ENCODE measurements at places on chromosomes 16 and 17.

GRCh38 chr16:56830669-56831068 is 34.3 kb upstream of the SLC12A3 start:
- DNase-seq = no peak

DNA sequence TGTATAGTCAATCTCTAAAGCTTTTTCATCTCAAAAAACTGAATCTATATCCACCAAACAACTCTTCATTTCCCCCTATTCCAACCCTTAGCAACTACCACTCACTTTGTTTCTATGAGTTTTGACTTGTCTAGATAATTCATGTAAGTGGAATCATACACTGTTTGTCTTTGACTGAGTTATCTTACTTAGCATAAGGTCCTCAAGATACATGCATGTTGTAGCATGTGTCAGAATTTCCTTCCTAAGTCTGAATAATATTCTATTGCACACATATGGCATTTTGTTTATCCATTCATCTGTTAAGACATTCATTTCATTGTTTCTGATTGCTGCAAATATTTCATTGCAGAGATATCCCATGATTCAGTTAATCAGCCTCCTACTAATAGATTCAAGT is 72.2 kb downstream of the SSH2 start:
- DNase-seq = no peak

DNA sequence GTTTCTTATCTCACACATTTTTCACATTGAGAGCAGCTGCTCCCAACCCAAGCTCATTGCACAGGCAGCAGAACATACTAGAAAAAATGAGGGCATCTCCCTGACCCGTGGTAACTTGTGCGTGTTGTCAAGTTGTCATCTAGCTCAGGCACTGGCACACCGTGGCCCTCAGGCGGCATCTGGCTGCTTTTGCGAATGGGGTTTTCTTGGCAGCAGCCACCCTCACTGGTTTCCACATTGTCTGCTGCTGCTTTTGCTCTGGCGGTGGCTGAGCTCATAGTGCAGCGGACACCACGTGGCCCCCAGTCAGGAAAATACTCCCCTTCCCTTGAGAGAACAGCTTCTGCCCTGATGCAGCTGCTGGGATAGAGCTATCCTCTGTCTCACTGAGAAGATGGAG is 9.4 kb upstream of the TEDC2 start:
- no peak for DNase-seq

GRCh38 chr17:64369007-64369893 is 21.4 kb downstream of the PECAM1 start:
- no peak for DNase-seq

DNA sequence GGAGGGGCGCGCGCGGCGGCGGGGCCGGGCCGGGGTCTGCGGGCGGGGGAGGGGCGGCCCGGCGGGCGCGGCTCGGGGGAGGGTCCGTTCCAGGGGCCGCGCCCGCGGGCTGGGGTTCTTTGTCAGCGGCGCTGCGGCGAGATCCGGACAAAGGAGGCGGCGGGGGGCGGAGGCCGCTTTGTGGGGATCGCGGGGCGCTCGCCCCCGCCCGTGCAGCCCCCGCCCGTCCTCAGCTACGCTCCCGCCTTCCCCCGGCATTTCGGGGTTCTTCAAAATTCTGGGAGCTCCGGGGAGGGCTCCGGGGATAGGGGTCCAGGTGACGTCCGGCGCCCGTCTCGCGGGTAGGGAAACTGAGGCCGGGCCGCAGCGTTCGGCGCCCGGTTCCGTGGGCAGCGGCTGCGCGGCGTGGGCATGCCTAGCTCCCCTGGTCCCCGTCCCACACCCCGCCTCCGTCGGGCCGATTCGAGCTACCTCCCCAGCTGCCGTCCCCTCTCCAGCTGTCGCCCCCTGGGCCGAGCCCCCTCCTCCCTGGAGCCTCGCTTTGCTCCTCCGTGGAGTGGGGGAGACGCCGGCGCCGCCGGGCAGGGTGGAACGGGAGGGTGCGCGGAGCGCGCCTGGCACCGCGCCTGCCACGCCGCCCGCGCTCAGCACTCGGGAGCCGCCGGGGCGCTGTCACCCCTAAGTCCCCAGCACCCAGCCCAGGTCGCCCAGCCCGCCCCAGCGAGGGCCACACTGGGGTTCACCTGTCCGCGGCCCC is 546 bp downstream of the SNN start:
- DNase-seq = no peak

GRCh38 chr16:30923554-30924075 is at the start of gene FBXL19:
TSS of gene FBXL19 (plus strand) at chr16:30923572. CDS start at chr16:30925755, 2,183 bp downstream.
- no peak for DNase-seq

- no peak for DNase-seq
Observed at GRCh38 chr16:71540-72401, 660 bp downstream of the RHBDF1 start.

DNA sequence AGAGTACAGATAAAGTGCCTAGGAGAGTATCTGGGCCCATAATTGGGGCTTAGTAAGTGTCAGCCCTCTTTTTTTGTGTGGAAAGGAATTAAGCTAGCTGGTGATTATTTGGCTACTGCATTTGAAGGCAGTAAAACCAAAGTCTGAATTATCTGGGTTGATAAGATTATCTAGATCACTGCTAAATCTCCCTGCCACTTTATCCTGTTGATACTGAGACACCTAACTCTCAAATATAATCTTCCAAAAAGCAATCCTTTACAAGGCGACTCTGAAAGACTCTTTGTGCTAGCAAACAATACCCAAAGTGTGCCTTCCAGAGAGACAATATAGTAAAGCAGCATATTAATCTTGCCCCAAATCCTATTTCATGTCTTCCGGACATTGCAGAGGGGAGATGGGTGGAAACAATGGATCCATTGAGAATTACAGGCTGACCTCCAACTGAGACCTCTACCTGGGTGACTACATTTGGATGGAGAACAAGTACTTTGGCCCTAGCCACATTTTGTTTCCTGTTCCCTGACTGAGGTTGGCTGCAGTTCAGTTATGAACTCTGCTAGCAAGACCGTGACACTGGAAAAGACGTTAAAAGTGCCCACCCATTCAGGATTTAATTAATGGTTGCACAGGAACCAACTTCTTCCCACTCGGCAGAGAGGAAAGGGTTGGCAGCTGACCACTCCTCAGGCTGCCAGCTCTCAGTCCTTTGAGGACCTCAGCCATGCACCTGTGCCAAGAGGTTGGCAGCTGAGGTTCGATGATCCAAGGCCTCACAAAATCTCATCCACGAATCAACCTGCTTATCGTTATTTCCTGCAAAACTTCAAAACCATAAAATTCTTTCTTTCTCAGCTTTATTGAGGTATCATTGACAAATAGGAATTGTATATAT is 72.6 kb downstream of the SYCE1L start:
- DNase-seq = no peak

DNA sequence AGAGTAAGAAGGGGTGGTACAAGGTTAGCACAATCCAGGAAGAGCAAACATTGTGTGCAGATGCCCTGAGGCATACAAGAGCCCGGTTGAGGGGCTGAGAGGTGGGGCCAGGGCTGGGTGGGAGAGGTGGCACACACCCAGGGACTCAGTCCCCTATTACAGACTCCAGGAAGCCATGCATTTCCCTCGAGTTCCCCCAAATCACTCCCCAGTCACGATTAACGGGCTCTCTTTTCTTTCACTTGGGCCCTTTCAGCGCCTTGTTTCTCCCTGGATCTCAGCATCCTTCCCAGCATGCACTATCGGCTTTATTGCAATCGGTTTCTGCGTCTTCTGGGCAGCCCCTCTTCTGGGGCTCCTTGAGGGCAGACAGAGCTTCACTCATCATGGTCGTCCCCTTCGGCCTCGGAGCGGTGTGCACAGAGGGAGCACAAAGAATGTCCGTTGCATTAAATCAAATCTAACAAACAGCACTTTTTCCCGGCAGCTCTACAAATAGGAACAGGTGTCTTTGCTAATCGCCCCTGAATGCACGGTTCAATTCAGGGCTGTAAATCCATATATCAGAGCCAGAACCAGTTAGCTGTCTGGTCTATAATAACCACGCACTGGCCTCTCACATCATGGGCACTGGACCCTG is 184.6 kb upstream of the HSBP1 start:
- no peak for DNase-seq

DNA sequence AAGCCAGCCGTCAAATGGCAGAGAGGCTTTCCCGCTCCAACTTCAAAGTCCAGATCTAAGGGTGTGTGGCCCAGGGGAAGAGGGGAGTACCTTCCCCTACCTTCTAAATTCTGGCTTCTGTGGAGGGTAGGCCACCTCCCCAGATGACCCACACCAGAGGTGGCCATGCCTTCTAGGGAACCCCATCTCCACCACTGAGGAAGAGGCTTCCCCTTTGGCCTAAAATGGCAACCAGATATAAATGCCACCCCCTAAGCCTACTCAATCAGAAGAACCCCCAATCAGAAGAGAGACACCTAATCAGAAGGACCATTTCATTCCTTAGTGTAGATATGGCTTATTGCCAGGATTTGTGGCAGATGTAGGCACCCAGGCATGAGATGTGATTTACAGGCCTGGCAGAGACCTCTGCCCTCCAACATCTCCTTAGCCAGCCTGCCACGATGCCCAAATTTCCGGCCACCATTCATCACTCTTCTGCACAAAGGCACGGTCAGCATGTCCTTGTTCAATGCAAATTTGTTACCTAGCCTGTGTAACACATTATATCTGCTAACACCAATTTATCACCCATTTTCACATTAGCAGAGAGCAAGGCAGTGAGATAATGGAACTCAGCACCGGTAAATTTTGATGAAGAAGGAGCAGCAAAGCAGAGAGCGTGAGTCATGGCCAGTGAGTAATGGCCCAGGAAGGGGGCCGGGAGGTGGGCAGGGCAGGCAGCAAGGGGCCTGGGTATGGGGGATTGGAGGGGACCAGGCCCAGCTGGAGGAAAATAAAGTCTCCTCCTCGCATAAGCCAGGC is 1.2 kb upstream of the MGAT5B start:
- DNase-seq = no peak

DNA sequence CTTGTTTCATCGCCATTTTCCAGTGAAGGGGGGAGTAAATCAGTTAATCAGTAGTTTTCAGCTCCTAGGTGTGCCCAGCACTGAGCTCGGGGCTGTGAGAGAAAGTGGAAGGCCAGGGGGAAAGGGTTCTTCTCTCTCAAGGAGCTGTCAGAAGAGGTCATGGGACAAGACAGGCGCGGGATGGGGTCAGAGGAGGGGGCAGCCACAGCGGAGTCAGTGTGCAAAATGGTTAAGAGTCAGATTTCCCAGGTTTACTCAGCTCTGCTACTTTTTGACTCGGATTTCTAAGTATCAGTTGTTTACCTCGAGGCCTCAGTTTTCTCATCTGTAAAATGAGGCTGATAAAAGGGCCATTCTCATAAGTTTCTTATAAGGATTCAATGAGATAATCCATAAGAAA is 4.3 kb upstream of the XYLT1 start:
- no peak for DNase-seq

- no peak for DNase-seq
Observed at GRCh38 chr16:10619271-10619849, 39.0 kb upstream of the EMP2 start.

Measured in activated T-helper 1 cell treated with Interleukin-2 at 50 U/mL for 16 hours (primary cell).